ENCODE measurements at places on chromosomes 5 and 9.
A peak's percentile ranks its signal among the peaks of the same experiment; 100 is the strongest.

- no peak for DNase-seq
Observed at GRCh38 chr5:148352696-148353095, 17.3 kb downstream of the SPINK9 start.

DNA sequence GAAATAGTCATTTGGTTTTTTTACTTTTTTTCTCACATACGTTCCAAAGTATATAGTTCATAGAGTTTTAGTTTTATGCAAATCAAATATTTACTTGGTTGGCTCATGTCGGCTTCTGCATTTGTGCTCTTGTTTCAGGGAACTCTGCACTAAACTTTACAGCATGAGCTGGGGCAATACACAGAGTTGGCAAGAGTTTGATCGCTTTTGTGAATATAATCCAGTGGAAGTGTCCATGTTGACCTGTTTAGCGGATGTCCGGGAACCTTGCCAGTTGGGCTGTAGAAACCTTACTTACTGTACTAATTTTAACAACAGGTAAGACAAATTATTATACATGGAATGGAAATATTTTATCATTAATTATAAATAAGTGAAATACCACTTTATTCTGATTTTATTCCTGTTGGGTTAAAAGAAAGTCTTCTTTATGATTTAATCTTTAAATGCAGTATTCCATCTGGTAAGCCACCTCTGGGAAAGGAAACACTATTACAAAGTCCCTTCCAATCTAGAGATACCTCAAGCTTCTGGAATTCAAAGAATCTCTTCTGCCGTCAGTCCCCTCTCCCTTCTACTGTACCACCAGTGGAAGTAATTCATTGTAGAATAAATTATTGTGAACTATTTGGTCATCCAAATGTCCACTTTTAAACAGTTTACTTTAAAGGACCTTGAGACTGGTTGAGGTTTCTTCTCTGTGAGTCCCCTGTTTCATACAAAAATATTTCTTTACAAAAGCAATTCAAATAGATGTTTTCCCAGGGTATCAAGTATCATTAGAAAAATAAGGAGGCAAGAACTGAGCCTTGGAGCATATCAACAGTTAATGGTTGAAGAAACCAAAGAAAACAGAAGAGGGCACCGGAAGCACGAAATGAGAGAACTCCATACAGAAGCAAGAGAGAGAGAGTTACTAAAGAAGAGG is 45.2 kb upstream of the GLIPR2 start:
- DNase-seq = no peak

GRCh38 chr5:69334793-69335268 is 2.2 kb upstream of the CCDC125 start:
- peak; percentile 64 for DNase-seq

- no peak for DNase-seq
Observed at GRCh38 chr5:134406390-134406789, 5.3 kb downstream of the CDKN2AIPNL start.

- no peak for DNase-seq
Observed at GRCh38 chr5:179914032-179914755, 6.5 kb upstream of the TBC1D9B start.

- no peak for DNase-seq
Observed at GRCh38 chr5:89301321-89302025, 418.5 kb upstream of the MEF2C start.

DNA sequence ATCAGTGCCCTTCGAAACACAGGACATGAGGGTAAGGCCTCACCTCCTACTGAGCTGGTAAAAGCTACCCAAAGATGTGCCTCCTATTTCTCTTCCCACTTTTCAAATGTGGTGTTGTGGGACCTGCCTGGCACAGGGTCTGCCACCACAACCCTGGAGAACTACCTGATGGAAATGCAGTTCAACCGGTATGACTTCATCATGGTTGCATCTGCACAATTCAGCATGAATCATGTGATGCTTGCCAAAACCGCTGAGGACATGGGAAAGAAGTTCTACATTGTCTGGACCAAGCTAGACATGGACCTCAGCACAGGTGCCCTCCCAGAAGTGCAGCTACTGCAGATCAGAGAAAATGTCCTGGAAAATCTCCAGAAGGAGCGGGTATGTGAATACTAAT is 1.9 kb downstream of the IRGM start:
- no peak for DNase-seq

DNA sequence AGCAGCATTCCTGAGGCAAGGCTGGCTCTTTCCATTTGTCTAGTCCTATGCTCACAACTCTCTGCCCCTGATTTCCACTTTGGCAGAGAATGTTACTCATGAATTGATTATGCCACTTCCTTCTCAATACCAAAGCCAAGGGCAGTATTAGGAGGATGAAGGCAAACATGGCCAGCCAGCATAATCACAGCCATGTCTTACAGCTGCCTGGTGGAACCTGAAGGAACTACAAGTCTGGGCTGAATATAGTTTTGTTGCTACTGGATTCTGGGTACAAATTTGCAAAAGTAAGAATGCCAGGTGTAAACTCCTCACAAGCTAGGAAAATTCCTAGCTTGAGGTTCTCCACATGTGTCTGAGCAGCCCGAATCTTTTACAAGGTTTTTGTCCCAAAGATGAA is 4.2 kb downstream of the SIL1 start:
- no peak for DNase-seq

- no peak for DNase-seq
Observed at GRCh38 chr5:148853868-148854267, 27.5 kb downstream of the ADRB2 start.

DNA sequence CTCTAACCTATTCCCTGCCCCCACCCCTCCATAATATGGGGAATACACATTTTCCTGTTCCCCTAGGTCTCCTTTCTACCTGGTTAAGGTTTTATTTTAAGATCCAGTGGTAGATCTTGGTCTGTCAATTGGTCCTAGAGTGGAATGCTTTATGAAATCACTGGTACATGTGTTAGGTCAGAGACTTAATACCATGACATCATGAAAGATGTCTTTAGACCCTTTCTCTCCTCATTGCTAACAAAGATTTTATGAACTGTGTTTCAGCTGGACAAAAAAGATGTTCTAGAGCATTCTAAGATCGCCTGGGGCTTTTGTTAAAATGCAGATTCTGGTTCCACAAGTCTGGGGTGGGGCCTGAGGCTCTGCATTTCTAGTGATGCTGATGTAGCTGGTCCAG is 9.1 kb downstream of the GSN start:
- no peak for DNase-seq

DNA sequence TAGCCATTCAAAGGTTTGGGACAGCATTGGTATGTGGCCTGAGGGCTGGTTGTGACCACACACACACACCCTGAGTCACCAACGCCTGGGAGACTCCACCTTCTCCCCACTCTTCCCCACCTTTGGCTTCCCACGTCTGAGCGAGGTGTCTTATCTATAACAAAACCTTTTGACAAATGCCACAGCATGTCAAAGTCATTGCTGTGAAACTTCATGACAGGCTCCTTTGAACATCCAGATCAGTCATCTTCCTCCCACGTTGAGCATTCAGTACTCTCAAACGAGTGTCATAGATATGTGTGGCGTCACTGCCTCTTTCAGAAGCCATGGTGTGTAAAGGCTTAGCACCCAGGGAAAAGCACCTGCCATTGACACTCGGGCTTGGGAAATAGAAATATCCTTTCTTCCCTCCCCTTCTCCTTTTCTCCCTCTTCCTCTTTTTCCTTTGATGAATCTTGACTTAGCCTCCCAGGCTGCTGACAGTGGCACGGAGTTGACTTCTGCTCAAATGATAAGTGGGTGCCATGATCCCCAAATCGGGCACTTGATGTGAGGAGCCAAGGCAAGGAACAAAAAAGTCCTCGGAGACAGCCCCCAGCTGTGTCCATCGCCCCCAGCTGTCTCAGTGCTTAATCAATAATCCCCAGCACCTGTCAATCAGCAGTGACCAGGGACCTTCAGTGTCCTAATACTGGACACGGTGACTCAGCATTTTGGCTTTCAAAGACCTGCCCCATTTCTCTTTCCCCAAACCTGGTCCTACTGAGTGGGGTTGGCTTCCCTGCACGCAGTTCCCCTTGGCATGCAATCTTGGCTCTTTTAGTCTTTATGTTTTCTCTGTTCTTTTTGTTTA is 114.8 kb downstream of the FGF18 start:
- DNase-seq = no peak

DNA sequence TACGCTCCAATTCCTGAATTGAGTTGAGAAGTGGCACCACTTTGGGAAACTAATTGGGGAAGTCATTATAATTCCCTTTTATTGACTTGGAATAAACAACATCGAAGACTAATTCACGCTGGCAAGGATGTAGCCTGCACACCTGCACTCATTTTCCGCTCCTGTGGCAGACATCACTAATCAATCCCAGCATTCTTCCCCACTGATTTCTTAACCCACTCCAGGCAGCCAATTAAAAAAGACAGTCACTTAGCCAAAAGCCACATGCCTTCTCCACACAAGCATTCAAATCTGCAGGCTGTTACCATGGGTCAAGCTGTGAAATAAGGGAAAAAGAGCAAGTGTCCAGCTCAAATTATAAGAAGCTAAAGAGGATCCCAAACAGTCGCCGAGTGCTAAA is 68.2 kb upstream of the HRH2 start:
- DNase-seq = no peak

- DNase-seq = no peak
Observed at GRCh38 chr5:169941542-169941941, 38.8 kb downstream of the INSYN2B start.

GRCh38 chr9:109297899-109298298 is 23.0 kb downstream of the EPB41L4B start:
- DNase-seq = no peak

GRCh38 chr9:35508069-35508468 is 18.2 kb downstream of the RUSC2 start:
- DNase-seq = no peak

GRCh38 chr5:45741110-45741509 is 44.9 kb upstream of the HCN1 start:
- no peak for DNase-seq

DNA sequence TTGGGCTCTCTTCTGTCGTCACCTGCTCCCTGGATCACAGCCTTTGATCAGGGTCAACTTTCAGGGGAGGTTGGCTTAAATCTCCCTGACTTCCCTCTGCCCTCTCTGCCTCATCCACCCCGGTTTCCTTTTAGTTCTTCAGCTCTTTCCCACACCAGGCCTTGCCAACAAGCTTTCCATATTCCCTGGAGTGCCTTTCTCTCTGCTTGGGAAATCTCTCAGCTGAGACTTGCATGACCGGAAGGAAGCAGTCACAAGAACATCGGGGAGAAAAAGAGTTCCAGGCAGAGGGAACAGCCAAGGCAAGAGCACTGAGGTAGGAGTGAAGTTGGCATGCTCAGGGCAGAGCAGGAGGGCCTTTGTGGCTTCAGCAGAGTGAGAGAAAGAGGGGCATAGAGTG is 88.4 kb upstream of the HSPA9 start:
- DNase-seq = no peak

DNA sequence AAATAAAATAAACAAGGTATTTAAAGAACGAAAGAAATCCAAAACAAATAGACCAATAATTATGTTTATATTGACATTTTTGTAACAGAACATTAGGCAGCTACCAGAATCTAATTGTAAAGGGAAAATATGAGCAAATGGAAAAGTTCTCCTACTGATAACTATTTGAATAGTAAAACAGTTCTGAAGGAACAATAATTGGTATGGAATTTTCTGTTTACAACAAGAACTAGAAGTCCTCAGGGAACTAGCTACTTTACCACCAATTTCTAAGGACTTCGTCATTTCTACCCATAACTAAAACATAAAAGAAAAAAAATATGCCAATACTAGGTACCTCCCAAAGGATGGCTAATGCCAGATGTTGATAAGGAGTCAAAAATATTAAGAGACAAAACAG is 58.5 kb downstream of the AP3B1 start:
- DNase-seq = no peak

DNA sequence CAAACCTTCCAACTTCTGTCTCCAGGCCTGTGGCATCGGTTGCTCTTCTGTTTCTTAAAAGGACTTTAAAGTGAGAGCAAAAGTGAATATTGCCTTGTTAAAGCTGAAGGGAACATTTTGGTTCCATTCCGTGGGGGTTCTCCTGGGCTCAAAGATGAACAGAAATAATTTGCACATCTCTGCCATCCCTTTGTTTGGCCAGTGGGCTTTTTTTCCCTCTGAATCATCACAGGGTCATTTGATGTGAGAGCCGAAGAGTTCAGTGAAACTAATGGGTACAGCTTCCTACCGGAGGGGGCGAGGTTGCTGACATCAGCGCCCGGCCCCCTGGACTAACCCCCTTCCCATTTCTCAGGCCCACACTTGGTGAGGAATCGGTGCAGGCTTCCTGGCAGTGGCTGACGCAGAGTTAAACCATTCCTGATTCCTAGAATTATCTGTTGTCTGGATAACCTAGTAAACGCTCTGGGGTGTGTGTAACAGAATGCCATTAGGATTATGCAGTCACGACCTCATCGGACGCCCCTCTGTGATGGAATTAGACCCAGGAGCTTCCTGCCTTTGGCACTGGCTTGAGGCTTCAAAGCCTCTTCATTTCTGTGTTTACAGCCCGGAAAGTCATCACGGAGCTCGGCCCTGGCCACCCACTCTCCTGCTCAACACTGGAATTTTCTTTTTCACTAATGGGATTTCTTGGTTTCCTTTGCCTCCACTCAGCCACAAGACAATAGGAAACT is 61.6 kb upstream of the RPL26L1 start:
- no peak for DNase-seq

- DNase-seq = no peak
Observed at GRCh38 chr5:176458904-176459561, 10.8 kb downstream of the FAF2 start.

DNA sequence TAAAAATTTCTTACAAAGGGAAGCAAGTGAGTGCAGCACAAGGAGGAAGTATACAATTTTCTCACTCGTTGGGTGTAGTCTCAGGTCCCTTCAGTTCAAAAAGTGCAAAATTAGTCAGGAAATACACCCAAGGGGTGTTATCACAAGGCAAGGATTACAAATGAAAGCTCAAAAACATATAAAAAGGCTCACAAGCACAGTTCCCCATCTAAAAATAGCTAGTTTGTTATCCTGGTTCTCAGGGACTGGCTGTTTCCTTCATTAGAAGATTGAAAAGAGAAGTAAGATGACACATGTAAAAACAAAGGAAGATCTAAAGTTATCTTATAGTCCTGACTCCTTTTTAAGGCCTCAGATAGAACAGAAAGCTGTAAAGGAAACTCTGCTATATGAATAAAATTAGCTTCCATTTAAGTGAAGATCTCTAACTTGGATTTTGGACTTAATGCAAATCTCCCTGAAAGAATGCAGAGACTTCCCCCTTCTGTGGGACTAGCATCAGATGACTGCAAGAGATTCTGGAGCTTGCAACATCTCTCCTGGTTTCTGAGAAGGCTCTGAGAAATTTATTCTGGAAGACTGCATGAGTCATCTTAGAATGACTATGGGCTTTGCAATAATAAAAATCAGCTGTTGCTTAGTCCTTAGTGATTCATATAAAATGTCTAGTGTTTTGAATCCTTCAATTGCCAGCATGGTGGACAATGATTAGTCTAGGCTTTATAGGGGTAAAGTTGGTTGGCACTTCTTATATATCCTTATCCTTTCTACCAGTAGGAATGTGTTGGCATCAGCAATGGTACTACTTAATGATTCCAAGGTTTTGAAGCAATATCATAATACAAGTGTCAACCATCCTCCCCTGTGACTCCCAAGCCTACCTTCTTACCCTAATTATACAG is 25.4 kb downstream of the DAB2 start:
- DNase-seq = peak; percentile 63

Measured in GDM1 (cell line).